ENCODE measurements at places on chromosomes 1 and 21.

DNA sequence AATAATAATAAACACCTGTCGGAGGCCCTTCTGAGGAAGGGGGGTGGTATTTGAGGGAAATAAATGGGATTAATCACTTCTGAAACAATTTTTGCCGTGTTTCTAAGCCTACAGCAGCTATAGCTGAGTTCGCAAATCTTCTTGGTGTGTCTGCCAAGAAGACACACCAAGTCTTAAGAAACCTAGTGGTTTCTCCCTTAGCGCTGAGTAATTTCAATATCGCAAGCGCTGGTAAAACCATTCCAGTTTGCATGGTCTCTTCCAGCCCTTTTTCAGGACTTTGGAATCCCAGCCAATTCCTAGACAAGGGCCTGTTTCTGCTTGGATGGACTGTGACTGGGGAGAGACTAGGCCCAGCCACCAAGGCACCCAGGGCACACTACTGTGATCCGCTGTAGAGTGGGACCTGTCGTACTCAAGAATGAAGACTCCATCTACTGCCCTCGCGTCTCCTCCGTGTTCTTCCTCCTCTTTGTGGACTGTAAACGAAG is 7.5 kb upstream of the LHX8 start:
- DNase-seq: no peak

GRCh38 chr21:39669485-39669884 is 56.7 kb downstream of the B3GALT5 start:
- no peak for DNase-seq

- DNase-seq: peak; percentile 85
These were observed 487.3 kb upstream of the PTBP2 start for GRCh38 chr1:96234299-96234698.

- DNase-seq: no peak
These were observed 23.7 kb downstream of the MKNK1 start for GRCh38 chr1:46580140-46580903.

- no peak for DNase-seq
These were observed 14.6 kb downstream of the KIF17 start for GRCh38 chr1:20703124-20703756.

- no peak for DNase-seq
These were observed 25.7 kb downstream of the AKNAD1 start for GRCh38 chr1:108831225-108831624.

- DNase-seq: peak; percentile 52
These were observed 116.0 kb upstream of the CD34 start for GRCh38 chr1:208026880-208027438.

GRCh38 chr1:71294178-71294577 is 213.3 kb upstream of the ZRANB2 start:
- no peak for DNase-seq

GRCh38 chr1:35851132-35851869 is 31.7 kb upstream of the AGO1 start:
- no peak for DNase-seq

GRCh38 chr1:182147136-182147820 is 85.8 kb upstream of the ZNF648 start:
- DNase-seq: peak; percentile 37

DNA sequence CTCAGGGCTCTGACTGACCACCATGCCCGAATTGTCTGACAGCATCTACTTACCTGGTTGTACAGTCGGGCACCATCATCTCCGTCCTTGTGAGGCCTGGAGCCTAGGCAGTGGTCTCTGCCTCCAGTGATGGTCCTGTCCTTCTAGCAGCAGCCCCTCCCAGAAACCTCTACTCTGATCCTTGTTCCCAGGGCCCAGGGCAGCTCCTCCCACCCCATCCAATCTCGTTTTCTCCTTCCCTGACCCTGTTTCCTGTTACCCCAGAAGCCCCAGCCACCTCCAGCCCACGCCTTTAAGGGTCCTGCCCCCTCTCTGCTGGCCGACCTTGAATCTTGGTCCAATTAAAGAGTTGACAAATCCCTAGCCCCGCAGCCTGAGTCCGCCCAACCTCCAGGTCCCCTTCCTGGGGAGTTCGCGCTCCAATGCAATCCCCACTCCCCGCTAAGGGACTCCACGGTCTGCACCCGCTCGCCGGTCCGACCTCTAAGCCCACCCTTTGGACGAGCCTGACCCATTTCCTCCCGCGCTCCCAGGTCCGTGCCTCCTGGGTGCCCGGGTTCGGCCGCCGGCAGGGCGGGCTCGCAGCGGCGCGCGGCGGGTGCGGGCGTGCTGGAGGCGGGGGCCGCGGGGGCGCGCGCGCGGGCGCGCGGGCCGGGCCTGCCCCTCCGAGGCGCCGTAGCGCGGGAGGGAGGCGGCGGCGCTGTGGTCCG is at the start of gene B4GALT2:
Gene B4GALT2, plus strand, starts transcription at position 660 of the 710 bp plus-strand sequence. CDS start 1,951 bp downstream, outside the sequence.
- peak; percentile 79 for DNase-seq

DNA sequence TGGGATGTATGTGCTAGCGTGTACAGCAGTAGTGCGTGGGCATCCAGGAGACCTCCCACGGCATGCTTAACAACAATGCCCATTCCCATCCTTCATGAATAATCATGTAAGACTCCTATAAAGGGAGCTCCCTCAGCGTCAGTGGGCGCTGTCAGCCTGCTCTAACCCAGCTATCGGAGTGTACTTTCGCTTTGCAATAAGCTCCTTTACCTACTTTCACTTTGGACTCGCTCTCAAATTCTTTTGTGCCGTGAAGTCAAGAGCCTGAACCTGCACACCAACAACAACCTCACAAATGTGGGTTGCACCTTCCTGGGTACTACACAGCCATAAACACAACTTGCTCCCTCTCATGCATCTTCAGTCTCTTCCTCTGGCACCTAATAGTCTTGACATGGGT is 114.8 kb upstream of the PAXBP1 start:
- no peak for DNase-seq

DNA sequence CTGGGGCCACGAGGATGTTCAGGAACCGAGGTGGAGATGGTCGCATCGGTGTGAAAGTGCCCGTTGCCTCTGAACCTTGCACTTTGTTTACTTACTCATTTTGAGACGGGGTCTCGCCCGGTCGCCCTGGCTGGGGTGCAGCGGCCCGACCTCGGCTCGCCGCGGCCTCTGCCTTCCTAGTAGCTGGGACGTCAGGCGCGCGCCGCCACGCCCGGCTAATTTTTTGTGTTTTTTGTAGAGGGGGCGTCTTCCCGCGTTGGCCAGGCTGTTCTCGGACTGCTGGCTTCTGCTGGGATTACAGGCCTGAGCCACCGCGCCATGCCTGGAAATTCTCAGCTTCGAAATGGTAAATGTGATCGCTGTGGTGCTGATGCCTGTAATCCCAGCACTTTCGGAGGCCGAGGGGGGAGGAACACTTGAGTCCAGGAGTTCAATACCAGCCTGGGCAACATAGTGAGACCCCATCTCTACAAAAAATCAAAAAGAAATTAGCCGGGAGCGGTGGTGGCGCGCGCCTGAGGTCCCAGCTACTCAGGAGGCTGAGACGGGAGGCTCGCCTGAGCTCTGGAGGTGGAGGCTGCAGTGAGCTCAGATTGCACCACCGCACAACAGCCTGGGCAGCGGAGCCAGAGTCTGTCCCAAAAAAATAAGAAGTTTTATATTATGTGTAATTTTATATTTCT is 684 bp upstream of the MRPL20 start:
- DNase-seq: peak; percentile 69

GRCh38 chr1:116002781-116003420 is 26.6 kb downstream of the SLC22A15 start:
- no peak for DNase-seq

DNA sequence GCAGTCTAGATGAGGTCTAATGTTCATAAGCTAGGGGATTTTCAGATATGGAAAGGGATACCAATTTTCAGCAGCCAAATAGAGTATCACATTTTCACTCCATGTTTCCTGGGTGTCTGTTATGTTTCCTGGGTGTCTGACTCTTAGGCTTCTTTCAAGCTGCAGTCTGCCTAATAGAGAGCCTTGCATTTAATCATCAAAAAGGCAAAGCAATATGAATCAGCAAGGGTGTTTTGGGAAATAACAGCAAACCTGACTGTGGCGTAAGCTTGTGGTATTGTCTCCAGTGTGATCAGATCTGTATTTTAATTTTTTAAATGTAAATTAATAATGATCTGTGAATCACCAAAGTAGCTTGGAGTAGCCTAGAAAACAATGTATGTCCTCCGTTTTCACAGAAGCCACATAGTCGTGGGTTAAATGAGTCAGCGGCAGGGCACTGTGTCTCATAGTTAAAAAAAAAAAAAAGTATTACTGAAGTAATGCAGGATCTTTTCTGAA is 10.4 kb downstream of the LGALS8 start:
- no peak for DNase-seq

DNA sequence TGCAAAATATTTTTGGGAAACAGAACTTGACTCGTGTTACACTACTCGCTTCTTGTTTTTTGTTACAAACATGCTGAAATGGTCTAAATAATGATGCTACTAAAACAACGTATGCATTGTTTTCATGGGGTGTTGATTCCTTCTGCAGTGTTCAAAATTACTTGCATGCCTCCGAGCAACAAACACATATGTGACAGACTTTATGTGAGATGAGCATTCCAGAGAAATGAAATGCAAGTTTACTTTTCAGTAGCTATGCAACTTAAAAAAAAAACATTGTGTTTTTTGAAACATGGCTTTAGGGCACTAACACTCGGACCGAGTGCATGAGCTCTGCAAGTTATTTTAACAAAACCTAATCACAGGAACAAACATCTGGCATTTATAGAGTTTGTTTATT is 84.8 kb downstream of the CAMTA1 start:
- DNase-seq: no peak

GRCh38 chr1:194538453-194538852 is 1352.0 kb upstream of the B3GALT2 start:
- no peak for DNase-seq

DNA sequence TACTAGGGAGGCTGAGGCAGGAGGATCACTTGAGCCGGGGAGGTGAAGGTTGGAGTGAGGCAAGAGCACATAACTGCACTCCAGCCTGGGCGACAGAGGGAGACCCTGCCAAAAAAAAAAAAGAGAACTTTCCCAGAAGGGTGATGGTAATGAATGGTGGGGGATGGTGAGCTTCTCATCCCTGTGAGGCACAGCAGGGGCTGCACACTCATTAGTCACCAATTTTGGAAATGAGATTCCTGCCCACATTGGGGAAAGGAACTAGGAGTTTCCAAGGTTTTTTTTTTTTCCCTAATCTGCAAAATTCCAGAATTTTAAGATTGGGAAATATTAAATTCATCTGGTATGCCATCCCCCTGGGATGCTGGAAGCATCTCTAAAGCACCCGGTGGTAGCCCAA is 50.2 kb upstream of the SSBP3 start:
- no peak for DNase-seq

- DNase-seq: peak; percentile 67
These were observed at the start of gene ZBTB18 for GRCh38 chr1:244050835-244051444. Gene ZBTB18 (plus strand): TSS chr1:244051283. CDS start chr1:244051432, 149 bp downstream.

DNA sequence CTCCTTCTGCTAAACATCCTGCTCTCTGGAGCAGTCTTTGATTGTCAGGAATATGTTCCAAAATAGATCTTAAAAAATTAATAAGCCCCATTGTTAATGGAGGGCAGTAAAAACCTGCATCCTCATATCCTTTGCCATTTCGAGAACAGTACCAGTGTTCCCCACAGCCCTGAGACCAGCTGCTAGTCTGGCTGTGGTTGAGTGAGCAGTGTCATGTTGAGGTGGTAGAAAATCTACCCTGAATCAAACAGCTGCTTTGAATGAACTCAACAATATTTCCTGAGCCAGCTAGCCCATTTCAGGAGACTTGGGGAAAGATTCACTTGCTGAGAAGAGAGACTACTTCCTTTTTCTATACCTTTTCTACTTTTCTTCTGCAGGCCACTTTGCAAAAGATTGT is 24.4 kb downstream of the FABP3 start:
- no peak for DNase-seq

GRCh38 chr1:36709869-36710481 is 227.3 kb upstream of the CSF3R start:
- no peak for DNase-seq

GRCh38 chr1:71049951-71050598 is 2.5 kb upstream of the PTGER3 start:
- peak; percentile 92 for DNase-seq

GRCh38 chr1:156128654-156129597 is 14.4 kb downstream of the LMNA start:
- DNase-seq: no peak

GRCh38 chr1:22163564-22163963 is 20.7 kb upstream of the WNT4 start:
- peak; percentile 35 for DNase-seq

DNA sequence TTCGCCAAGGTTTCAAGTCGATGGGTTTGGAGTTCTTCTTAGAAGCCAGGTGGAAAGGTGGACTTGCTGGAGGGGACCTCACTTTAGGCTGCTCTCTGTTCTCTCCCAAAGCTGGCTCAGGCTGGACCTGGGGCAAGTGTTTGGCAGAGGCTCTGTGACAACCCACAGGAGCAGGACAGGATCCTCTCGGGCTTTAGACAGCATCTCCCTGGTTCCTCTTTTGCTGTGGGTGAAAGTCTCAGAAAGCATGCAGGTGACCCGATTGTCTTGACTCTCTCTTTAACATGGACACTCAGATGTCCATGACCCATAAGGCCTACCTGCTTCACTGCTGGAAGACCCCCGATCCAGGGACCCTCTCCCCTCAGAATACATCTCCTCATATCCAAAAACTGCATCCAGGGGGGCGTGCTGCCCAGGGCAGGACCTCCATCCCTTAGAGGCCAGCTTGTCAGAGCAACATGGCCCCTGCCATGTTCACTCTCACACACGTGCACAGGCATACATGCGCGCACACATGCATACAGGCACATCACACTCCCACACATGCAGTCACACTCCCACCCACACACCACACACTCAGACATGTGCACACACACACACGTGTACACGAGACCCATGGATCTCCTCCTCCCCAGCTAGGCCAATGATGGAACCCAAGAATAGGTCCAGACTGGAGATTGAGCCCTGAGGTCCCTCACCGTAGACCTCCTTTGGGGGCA is 21.3 kb downstream of the MRPL37 start:
- DNase-seq: no peak

DNA sequence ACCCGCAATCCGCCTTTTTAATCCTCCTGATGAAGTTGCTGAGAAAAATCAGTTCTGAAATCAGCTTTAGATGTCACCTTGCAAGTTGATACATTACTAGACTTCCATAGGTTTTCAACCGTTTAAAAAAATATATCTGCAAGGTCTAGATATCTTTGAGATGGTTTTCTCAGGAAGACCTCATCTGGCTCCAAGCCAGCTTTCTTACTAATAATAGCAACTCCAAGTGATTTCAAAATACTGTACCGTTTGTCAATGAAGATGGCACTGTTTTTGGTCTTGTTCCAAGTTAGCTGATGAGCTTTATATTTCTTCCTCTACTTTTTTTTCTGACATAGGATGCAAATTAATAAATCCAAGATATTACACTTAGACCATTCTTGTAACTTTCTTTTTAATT is 40.3 kb downstream of the LRRC8C start:
- no peak for DNase-seq

- no peak for DNase-seq
These were observed 39.9 kb downstream of the C1orf198 start for GRCh38 chr1:230828421-230828820.
